AG04450 (cell line): ENCODE measurements at places on chromosomes 6 and 20.

- no peak for DNase-seq
These were observed 183.0 kb downstream of the SAMD5 start for GRCh38 chr6:147691446-147691845.

DNA sequence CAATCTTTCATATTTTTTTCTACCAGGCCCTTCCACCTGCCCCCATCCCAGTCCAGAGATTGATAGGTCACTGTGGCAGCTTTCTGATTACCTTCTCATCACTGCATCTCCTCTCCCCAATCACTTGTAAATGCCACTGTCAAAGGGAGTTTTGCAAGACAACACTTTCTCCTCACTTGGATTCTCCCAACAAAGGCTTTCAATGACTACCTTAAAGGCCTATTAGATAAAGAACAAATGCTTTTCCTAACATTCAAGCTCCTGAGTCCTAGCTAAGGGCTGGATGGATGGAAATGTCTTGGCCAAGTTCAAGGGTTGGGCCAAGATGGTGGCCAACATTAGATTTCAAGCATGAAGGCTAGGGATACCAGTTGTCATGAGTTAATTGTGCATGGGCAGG lies 55.3 kb downstream of the UNC5CL start:
- DNase-seq = no peak

GRCh38 chr6:15322781-15323536 lies 77.1 kb downstream of the JARID2 start:
- no peak for DNase-seq

DNA sequence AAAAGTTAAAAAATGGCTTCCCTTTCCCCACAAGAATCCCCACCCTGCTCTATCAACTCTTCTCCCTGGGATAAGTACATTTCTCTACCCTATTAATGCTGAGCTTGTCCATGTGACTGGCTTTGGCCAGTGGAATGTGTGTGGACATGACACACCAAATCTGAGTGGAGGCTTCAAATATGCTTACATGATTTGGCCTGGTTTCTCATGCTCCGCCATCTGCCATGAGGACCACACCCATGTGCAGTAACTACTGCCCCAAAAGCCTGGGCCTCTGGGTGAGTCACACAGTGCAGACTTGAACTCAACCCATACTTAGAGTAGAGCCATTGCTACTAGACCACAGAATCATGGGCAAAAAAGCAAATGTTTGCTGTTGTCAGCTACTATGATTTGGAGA lies 65.4 kb downstream of the PRND start:
- DNase-seq = no peak
